ENCODE measurements at places on chromosomes 4 and X.

GRCh38 chr4:178823673-178824295, 1381.5 kb upstream of the AGA start:
- DNase-seq, result no peak

DNA sequence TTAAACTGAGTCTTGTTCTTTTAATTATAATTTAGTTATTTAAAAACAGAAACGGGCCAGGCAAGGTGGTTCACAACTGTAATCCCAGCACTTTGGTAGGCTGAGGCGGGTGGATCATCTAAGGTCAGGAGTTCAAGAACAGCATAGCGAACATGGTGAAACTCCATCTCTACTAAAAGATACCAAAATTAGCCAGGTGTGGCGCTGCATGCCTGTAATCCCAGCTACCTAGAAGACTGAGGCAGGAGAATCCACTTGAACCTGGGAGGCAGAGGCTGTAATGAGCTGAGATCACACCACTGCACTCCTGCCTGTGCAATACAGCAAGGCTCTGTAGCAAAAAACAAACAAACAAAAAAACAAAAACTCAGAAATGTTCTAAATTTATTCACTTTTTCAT, 852.9 kb downstream of the TECRL start:
- no peak for DNase-seq

DNA sequence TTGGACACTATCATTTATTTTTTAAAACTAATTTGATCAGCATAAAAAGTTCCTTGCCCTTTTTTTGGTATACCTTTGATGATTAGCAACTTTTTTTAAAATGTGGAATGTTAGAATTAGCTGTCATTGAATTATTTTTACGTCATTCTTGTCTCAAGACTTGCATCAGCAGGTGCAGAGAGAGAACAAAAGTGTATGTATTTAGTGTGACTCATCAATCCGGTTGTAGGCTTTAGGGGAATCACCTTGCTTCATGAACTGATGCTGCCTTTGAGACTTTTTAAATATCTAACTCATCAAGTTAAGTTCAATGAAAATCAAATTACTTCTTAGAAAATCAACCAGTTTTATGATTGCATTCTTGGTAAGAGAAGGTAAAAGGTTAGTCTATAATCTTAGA, 125.1 kb downstream of the ARX start:
- DNase-seq, result no peak

GRCh38 chr4:94277534-94277933, 65.1 kb downstream of the HPGDS start:
- peak; percentile 29 for DNase-seq

- no peak for DNase-seq
Observed at GRCh38 chrX:7028246-7028645, 119.3 kb upstream of the STS start.

DNA sequence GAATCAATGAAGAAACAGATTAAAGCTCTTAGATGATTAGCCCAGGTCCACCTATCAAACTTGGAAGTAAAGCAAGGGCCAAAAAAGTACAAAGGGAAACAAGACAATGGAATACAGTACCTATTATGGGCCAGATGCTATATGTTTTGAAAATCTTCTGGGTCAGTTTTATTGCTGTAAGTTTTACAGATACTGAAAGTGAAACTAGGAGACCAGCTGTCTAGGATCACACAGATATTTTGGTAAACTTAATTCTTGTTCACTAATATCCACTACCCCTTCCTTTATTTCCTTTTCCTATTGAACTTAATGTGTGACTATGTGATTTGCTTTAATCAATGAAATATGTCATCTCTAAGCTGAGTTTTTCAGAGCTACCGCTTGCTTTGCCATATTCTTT, 505.4 kb upstream of the PITX2 start:
- DNase-seq, result no peak

- no peak for DNase-seq
Observed at GRCh38 chrX:16946971-16947562, 609 bp downstream of the REPS2 start.

DNA sequence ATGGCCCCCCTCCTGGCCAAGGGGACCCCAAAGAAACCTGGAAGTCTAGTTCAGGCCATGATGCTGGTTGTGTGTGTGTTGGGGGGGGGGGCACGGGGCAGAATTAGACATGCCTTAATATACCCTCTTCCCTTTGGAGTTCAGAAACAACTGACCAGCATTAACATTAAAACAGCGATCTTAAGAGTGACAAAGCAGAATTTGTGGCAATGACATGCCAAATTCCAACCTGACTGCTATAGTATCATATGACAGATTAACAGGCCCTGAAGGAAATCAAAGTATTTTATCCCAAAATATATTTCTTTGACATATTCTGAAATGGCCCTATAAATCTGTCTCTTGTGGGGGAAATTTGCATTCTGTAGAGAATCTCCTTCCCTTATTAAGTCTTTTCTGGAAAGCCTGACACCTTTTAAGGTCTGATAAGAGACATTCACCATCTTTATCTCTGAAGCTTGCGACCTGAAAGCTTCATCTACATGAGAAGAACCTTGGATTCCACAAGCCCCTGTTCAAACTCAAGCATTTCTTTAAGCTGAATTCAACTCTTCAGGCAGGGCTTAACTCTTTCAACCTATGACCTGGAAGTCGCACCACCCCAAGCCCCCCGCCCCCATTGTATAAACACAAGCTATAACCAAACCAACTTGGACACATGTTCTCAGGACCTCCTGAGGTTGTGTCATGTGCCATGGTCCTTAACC, 40.2 kb downstream of the ABCB7 start:
- no peak for DNase-seq

DNA sequence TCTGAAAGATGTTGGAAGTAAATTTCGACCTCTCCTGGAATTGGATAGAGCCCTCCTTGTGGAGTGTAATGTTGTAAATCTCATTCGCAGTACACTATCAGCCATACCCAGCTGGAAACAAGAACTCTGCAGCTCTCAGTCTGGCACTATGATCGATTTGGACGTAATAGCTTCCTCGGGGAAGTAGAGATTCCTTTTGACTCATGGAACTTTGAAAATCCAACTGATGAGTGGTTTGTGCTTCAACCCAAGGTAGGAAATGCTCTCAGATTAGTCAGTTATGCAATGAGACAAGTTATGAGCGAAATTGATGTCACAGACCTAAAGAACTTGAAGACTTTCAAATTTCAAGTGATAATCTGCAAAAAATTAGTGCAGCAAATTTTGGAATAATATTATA, 103.9 kb downstream of the SYTL5 start:
- peak; percentile 16 for DNase-seq

DNA sequence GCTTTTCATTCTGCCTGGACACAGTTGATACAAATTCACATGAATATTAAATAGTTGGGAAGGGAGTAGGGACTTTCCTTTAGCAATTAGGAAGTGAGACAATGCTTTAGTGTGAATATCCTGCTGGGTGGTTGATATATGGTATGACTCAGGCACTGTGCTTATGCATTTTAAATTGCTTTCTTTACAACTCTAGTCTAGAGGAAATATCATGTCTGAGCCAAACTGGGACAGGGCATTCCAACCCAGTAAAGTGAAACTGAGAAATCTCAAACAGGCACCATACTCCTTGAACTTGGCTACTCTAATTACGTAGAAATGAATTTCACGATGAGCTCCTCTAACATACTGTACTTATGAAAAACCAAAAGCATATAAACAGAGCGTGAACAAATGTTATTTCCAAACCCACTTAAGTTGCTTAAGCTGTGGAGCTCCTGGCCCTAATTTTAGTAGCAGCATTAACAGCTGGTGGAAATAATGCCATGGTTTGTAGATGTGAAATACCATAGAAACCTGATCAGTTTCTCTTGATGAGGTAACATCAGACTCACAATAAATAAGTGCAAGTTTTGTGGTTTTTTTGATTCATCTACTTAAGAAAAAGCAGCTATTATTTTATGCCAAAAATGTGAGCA, 242.9 kb upstream of the GK2 start:
- peak; percentile 79 for DNase-seq

- DNase-seq, result no peak
Observed at GRCh38 chr4:106291678-106292077, 24.3 kb downstream of the TBCK start.

- no peak for DNase-seq
Observed at GRCh38 chr4:147843162-147843561, 111.3 kb downstream of the ARHGAP10 start.

DNA sequence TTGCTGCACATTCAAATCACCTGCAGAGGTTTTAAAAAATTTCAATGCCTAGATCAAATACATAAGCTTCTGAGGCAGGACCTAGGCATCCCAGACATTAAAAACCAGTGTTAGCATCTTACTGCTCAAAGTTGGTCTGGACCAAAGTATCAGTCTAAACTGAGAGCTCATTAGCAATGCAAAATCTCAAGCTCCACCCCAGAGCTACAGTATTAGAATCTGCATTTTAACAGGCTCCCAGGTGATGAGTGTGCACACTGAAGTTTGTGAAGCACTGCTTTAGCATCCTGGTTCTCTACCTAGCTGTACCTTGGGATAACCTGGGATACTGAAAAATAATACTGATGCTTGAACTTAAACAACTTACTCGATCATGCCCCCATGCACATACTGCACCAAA, 96.0 kb downstream of the PRRG1 start:
- DNase-seq, result no peak

DNA sequence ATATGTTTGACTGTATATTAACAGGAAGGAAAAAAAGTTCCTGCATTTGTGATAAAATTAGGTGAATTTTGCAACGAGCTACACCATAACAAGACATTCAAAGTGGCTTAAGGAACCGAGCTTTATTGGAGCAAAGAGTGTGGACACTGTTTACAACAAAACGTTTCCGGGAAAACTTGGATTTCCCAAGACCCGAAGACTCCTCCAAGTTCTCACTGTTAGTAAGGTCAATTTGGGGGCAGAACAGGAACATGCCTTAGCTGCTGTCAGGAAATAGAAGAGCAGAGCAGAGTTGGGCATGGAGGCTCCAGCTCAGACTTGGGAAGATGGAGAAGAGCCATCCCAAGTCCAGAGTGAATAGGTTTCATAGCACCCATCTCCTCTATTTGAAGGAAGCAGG, 16.5 kb downstream of the ADH6 start:
- peak; percentile 89 for DNase-seq

- DNase-seq, result no peak
Observed at GRCh38 chr4:22407361-22407760, 108.5 kb downstream of the ADGRA3 start.

GRCh38 chr4:40845154-40845835, 95.5 kb downstream of the NSUN7 start:
- DNase-seq, result no peak

DNA sequence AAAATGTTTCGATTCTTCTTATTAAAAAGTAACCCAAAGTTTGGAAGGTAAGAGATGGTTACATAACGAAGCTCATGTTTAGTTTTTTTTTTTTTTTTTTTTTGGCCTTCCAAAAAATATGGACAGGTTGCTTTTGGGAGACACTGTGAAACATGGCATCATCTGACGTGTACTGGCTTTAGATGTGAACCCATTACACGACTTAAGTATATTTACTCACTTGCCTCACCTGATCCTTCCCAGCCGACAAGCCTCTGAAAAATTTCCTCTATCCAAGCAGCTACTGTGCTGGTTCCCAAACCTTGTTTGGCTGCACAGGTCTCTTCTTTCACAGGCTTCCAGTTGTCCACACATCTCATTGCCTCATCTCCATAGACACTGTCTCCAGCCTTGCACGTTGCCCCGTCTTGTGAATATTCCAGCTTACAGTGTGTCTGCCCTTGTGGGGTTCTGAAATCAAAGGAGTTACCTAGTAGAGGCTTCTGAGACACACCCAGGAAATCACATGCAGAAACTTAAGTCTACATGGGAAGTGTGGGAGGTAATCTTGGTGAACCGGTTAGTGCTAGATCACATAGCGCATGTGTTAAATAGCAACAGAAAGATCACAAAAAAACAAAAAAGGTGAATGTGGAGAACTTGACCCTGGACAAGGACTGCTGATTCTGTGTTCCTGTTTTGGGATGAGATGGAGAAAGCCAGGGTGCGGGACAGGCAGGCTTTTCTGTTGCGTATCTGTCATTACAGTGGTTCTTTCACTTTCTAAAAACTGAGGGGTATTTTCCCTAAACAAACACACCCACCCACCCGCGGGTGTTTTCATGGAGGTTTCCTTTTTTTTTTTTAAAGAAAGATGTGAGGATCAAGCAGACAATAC, 328.6 kb downstream of the ARHGAP10 start:
- DNase-seq, result no peak

GRCh38 chrX:138748480-138748879, 37.0 kb upstream of the FGF13 start:
- peak; percentile 10 for DNase-seq

DNA sequence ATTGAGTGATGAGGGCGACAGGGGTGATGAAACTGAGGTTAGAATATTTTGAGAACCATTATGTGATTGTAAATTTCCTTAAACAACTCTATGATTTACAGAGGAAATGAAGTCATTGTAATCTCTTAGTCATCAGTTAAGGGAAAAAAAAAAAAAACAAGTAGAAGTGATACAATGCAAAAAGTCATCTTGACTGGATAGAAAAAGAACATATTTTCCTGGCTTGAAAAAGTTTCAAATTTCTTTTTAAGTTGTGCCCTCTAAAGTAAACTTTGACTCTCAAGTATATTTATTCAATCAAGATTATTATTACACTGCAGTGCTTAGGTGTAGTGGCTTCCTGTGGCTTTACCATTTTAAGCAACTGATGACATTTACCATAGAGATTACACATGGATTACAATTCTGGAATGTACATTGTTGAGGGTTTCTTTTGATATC, 40.6 kb downstream of the GABRB1 start:
- peak; percentile 57 for DNase-seq

GRCh38 chr4:186271081-186271678, 5.2 kb downstream of the F11 start:
- DNase-seq, result no peak

DNA sequence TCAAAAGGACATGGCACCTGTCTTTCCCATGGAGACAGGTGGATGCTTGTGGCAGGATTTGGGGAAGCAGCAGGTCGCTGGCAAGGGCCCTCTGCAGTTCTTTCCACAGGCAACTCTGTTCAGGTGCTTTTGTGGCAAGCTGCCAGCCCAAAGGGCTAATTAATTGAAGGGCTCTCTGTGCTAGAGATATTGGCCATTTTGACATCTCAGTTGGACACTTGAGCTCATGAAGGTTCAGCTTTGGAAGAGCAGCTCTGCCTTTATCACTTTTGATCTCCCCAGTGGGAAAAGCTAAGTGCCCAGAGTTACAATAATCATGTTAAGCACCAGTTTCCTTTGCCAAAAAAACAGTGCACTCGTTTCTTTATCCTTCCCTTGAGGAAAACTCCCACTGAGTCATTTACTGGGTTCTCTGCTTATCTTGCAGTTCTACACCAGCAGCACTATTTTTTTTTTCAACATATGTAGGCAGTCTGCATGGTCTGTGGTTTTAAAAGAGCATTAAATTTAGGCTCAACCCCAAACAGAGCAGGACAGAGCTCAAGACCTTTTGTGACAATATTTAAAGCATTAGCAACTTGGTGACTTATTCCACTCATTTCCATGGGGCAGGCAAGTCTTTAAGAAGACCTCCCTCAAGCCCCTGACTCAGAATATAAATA, 336.4 kb upstream of the RASGEF1B start:
- no peak for DNase-seq

DNA sequence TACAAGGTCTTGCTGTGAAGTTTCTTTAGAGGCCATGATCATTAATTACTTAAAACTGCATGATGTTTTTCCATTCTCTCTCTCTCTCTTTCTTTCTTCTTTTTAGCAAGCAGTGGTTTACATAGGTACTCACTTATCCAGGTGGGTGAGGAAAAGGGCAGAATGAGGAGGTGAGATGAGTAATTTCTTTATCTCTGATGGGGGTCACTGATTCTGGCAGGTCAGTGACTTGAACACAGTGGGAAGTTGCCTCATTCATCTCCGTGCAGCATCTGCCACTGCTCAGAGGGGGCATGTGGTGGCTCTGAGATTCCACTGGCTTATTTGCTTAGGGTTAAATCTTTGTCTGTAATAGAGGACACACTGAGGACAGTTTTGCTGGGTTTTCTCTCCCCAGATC, 62.6 kb downstream of the FAM114A1 start:
- DNase-seq, result no peak

GRCh38 chrX:54093159-54093558, 48.9 kb upstream of the PHF8 start:
- peak; percentile 2 for DNase-seq

All from choroid plexus epithelial cell (primary cell).